ENCODE measurements at places on chromosomes 3 and 15.

DNA sequence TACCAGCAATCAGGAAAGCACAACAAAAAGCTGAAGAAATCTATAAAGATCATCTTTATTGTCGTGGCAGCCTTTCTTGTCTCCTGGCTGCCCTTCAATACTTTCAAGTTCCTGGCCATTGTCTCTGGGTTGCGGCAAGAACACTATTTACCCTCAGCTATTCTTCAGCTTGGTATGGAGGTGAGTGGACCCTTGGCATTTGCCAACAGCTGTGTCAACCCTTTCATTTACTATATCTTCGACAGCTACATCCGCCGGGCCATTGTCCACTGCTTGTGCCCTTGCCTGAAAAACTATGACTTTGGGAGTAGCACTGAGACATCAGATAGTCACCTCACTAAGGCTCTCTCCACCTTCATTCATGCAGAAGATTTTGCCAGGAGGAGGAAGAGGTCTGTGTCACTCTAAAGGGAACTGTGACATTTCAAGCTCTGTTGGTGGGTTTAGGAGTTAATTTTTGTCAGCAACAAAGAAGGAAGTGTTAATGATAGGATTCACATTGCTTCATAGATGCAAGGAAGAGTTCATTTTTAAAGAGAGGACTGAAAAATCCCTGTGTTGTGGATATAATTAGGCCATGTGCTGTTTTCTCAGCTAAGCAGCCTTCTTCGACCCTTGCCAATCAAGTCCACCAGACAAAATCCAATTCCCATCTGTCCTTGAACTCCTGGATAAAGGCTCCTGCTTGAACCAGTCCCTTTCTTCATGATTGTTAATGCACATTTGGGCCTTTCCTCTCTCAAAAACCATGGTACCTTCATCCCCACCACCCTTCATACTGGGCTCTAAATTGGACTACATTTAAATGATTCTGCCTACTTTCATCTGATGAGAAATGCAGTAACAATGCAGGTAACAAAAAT lies 1.2 kb downstream of the GPR15 start:
- H3K36me3 ChIP-seq: no peaks in the 10 kb centered on the region
- no peak overlapping the region for H3K27ac ChIP-seq
- no peak for DNase-seq
- H3K4me3 ChIP-seq: no peak overlapping the region
- H3K27me3 ChIP-seq: peaks cover 4% of the 10 kb centered on the region
- H3K4me1 ChIP-seq: no peaks in the 10 kb centered on the region

- H3K4me3 ChIP-seq: no peak overlapping the region
- no peaks in the 10 kb centered on the region for H3K4me1 ChIP-seq
- H3K36me3 ChIP-seq: no peaks in the 10 kb centered on the region
- no peak overlapping the region for H3K27ac ChIP-seq
These were observed 225.2 kb upstream of the RGMA start for GRCh38 chr15:93314245-93314644.

DNA sequence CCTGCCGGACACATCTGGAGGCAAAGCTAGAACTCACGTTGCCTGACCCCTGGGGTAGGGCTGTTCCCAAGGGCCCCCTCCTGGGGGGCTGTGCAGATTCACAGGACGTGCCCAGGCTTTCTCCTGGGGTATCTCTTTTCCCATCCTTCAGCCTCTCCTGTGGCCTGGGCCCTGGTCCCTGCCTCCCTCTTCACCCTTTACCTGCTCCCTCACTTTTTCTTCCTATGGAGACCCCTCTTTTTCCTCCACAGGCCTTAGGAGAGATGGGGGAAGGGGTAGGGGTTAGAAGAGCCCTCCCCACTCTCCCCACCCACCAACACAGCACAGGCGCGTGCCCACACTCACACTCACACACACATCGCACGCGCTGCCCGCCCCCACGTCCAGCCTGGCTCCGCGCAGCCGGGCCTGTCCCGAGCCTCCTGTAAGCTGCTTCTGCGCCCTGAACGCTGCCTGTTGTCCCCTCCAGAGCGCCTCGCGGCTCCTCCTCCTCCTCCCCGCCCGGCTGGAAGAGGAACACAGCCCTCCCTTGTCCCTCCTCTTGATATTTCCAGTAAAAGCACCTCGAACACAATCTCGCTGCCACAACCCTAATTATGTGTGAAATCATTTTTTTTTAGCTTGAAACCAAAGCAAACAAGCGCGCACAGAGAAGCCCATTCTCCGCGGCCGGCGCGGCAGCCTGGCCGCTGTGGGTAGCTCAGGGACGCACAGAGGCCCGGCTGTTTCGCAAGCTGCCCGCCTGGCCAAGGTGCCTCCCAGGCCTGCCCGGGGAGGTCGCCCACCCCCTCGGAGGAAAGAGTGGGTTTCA lies 33.9 kb upstream of the ACAN start:
- no peaks in the 10 kb centered on the region for H3K36me3 ChIP-seq
- DNase-seq: no peak
- H3K27ac ChIP-seq: no peak overlapping the region
- no peaks in the 10 kb centered on the region for H3K4me1 ChIP-seq
- no peak overlapping the region for H3K4me3 ChIP-seq

DNA sequence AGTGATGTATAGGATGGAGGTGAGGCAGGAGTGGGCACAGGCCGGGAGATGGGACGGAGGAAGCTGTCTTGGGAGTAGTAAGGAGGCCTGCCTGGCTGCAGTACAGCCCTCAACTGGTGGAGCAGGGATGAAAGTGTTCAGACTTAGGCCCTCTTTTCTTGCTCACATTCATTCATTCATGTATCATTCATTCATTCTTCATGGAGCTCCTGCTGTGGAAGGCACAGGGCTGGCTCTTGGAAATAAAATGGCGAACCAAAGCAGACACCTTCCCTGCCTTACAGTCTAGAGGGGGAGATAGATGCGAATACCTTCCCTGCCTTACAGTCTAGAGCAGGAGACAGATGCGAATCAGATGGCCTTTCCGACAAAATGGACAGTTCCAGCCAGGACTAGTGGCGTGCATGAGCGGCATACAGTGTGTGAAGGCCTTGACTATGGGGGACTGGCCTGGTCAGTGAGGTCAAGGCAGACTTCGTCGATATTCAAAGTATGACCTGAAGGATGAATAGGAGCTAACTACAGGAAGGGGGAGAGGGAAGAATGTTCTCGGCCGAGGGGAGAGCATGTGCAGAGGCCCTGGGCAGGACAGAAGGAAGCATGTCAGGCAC lies 143.2 kb upstream of the TLE3 start:
- no peaks in the 10 kb centered on the region for H3K27me3 ChIP-seq
- H3K4me1 ChIP-seq: no peaks in the 10 kb centered on the region
- H3K36me3 ChIP-seq: no peaks in the 10 kb centered on the region
- H3K4me3 ChIP-seq: no peak overlapping the region

DNA sequence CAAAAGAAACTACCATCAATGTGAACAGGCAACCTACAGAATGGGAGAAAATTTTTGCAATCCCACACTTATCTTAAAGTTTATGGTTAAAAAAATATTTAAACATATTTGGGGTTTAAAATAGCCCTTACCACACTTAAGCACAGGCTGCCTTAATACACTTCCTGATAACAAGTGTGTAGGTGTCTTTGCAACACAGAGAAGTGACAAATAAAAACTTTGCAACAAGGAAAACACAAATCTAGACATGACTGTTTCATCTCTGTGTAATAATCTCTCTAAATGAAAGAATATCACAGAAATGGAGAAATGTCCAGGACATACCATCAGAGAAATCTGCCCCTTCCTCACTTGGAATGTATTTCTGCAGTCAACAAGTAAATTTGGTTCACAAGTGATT lies 464.1 kb upstream of the ARHGEF26 start:
- no peak for DNase-seq
- no peaks in the 10 kb centered on the region for H3K4me1 ChIP-seq
- no peak overlapping the region for H3K27ac ChIP-seq
- no peaks in the 10 kb centered on the region for H3K36me3 ChIP-seq
- H3K4me3 ChIP-seq: no peak overlapping the region
- no peaks in the 10 kb centered on the region for H3K27me3 ChIP-seq

GRCh38 chr15:29635513-29636098 lies 186.7 kb downstream of the TJP1 start:
- DNase-seq: no peak
- no peak overlapping the region for H3K4me3 ChIP-seq
- H3K36me3 ChIP-seq: no peaks in the 10 kb centered on the region
- no peak overlapping the region for H3K27ac ChIP-seq

Data from suprapubic skin (tissue), 4 donors.